Stimulated activated CD8-positive, alpha-beta memory T cell treated with anti-CD3 and anti-CD28 coated beads, Interleukin-4, amount 100 ng/mL, for 4 hours (primary cell): ENCODE measurements at places on chromosomes 1 and 21.
A peak's percentile ranks its signal among the peaks of the same experiment; 100 is the strongest.

- no peak for DNase-seq
These were observed 694 bp downstream of the ZBTB7B start for GRCh38 chr1:155003227-155003765.

DNA sequence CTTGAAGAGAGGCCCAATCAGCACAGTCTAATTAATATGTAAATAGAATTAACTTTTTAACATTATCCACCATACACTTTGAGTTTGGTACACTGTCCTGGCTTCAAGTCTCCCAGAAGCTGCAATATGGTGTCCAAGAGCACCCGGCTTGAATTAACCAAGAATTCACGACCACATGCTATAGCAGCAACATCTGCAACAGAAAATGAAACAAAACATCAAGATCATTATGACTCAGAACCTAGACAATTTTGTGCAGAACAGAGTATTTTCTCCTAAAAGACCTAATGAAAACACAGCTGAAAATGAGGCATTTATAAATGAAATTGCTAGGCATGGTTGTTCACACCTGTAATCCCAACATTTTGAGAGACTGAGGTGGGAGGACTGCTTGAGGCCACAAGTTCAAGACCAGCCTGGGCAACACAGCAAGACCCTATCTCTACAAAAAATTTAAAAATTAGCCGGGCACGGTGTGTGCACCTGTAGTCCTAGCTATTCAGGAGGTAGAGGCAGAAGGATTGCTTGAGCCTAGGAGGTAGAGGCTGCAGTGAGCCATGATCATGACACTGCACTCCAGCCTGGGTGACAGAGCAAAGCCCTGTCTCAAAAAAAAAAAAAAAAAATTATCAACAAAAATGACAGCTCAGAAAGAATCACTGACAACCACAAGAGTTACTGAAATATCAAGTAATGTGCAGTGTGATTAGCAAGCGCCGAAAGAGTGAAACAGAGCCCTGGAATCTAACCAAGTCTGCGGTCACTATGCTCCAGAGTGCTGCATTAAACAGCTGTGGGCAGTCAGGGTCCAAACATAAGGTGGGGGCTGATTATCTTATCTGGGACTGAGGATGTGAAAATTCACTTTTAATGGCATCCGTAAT lies 45.3 kb downstream of the HSF2BP start:
- DNase-seq, result no peak

DNA sequence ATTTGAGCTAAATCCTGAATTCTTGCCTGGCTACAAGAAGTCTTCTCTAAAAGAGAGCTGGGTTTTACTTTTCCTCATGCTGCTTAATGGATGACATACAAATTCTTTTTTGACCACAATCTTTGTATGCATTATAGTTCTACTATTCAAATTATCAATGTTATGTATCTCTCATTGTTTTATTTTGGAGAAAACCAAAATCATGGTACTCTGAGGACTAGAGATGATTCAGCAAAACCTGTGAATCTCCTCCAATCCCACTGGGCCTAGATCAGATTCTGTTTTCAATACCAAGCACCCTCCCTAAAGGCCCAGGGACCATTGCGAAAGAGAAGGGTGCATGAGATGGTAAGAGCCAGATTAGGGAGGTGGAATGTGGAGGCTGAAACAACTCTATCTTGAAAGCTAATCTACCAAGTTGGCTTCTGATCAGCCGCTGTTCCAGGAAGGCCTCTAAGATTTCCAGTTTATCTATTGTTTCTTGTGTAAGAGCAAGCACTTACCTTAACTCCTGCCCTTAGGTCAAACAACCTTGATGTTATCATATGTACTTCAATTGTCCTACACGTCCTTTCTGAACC lies 547.2 kb downstream of the PLPP3 start:
- no peak for DNase-seq

DNA sequence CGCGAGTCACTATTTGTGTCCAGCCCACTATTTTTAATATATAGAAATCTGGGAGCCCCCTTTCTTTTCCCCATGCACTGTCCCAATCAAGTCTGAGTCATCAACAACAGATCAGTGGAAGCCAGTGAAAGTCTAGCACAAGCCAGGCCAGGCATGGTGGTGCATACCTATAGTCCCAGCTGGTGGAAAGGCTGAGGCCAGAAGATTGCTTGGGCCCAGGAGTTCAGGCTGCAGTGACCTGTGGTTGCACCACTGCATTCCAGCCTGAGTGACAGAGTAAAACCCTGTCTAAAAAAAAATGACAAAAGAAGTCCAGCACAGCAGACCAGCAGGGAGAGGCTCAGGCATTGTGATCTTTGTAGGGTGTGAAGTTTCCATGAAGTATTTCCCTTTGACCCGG lies 9.0 kb upstream of the RPL5 start:
- no peak for DNase-seq

- DNase-seq, result no peak
These were observed 36.4 kb downstream of the PDC start for GRCh38 chr1:186424539-186424938.

GRCh38 chr1:28577738-28578536 lies 14.1 kb upstream of the RAB42 start:
- no peak for DNase-seq

DNA sequence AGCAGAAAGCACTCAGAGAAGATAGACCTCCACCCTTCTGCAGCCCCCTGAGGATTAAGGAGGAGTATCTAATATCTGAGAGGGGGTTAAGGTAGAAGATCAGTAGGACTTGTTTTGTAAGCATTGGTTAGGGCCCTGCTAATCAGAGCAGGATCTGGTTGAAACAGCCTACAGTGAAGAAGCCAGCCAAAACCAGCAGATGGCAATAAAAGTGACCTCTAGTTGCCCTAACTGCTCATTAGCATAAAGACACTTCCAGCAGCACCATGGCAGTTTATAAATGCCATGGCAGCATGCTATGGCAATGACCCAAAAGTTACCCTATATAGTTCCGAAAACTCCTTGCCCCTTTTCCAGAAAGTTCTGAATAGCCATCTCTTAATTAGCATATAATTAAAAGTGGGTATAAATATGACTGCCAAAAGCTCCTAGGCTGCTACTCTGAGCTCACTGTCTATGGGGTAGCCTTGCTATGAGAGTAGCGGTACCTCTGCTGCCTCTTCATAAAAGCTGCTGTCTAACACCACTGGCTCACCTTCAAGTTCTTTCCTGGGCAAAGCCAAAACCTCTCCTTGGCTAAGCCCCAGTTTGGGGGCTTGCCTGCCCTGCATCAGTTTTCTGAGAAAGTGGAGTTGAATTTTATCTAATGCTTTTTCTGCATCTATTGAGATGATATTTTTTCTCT lies 254.2 kb downstream of the PAPPA2 start:
- DNase-seq, result no peak

GRCh38 chr21:39186676-39187075 lies 3.4 kb upstream of the PSMG1 start:
- no peak for DNase-seq

GRCh38 chr21:37636152-37636860 lies 269.7 kb downstream of the DYRK1A start:
- no peak for DNase-seq

- DNase-seq, result no peak
These were observed 2.5 kb downstream of the TRNP1 start for GRCh38 chr1:26996024-26996423.

GRCh38 chr1:118144684-118145083 lies 40.3 kb downstream of the SPAG17 start:
- DNase-seq, result no peak

- no peak for DNase-seq
These were observed 8.7 kb downstream of the CD247 start for GRCh38 chr1:167509587-167509986.

- DNase-seq, result no peak
These were observed 1.5 kb upstream of the KCNA2 start for GRCh38 chr1:110607536-110608230.

GRCh38 chr1:243264717-243265116 lies 8.9 kb downstream of the SDCCAG8 start:
- no peak for DNase-seq

DNA sequence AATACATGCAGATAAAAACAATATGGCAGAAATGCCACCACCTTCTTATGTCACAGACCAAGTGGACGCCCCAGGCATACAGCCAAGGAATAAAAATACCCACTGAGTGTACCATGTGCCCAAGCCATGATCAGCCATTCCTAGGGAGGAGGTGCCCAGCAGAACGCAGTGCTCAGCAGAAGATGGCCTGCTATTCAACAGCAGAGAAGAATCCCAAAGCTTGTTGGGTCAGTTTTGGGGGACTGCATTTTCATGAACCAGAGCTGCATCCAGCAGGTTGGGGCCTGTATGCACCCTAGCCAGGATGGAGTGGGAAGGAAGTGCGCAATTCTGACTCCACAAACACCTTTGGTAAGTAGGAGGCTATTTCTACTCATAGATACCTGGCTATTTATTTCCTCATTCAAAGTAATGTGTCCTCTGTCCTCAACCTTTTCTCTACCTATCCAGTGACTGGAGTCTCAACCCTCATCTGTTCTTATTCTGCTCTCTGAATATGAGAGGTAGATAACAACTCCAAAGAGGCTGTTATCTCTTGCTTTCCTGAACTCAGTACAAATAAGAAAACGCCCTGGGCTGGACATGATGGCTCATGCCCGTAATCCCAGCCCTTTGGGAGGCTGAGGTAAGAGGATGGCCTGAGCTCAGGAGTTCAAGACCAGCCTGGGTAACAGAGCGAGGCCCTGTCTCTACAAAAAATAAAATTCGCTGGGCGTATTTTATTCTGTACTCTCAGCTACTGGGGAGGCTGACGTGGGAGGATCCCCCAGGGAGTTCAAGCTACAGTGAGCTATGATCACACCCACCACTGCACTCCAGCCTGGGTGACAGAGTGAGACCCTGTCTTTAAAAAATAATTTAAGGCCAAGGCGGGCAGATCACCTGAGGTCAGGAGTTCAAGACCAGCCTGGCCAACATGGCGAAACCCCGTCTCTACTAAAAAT lies 2.5 kb upstream of the PLEKHM2 start:
- no peak for DNase-seq

DNA sequence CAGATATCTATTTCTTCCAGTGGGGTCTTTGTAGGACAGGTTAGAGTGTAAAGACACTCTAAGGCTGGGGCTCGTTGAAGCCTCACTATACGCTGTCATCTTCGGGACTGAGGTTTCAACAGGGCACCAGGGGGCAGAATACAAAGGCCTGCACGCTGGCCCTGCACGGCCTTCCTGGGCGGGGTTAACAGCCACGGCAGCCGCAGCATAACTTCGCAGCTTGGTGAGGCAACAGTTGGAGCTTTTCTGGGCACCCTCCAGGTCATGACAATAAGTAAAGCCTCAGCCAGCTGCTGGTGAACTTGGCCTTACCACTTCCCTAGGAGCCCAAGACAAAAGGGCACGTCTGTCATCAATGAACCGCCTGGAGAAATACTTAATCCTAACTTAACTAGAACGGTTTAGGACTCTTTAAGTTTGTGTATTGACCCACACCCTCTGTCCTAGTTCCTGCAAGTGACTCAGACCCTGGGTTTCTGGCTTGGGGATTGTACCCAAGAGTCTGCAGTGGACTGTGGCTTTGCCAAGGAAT lies 2.3 kb upstream of the RUNX1 start:
- DNase-seq, result peak; percentile 54

GRCh38 chr21:18782721-18783120 lies 379.1 kb upstream of the TMPRSS15 start:
- no peak for DNase-seq

DNA sequence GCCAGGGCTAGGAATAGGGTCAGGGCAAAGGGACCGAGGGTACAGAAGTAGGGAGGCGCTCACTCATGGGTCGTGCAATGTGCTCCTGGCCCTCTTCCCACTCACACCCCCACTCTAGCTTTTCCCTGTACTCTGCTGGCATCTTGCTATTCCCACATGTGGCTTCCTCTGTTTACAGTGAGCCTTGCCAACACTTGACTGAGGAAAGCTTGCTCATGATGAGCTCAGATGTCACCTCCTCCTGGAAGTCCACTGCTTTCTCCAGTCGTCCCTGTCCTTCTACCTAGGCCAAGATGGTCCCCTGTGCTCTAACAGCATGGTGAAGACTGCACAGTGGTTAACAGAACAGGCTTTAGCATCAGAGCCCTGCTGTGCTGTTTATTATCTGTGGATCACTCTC lies 8.0 kb upstream of the RIMS3 start:
- DNase-seq, result no peak

- DNase-seq, result no peak
These were observed 20.6 kb downstream of the KPNA6 start for GRCh38 chr1:32128479-32128878.

DNA sequence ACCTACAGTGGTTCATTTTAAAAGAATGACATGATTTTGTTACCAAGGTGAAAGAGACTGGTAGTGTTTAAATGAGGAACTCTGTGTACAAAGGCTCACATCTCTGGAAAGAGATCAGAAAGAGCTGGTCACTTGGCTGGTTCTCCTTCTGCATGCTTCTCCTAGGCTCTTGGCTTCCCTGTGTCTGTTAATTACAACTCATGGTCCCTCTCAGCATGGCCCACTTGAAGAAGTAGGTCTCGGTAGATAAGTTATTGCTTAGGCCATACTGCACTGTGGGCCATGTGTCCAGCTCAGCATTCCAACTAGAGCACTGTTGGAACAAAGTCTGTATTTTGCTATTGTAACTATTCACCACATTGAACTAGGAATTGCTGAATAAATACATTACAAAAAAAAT lies 91.1 kb downstream of the KIAA0319L start:
- no peak for DNase-seq

DNA sequence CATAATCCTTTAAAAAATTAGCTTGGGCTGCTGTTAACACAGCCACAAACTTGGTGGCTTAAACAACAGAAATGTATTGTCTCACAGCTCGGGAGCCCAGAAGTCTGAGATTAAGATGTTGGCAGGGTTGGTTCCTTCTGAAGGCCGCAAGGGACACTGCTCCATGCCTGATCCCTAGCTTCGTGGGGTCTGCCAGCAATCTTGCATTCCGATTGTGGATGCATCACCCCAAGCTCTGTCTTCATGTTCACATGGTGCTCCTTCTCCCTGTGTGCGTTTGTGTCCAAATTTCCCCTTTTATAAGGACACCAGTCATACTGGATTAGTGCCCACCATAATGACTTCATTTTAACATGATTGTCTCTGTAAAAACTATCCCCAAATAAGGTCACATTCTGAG lies 5.0 kb upstream of the HHIPL2 start:
- DNase-seq, result no peak

GRCh38 chr1:16212251-16212961 lies at the start of gene ARHGEF19:
ARHGEF19 (minus strand) TSS chr1:16212652; CDS start chr1:16209054, 3,598 bp downstream.
- no peak for DNase-seq

GRCh38 chr21:17699524-17700189 lies 87.0 kb upstream of the BTG3 start:
- no peak for DNase-seq

GRCh38 chr1:42348498-42348897 lies 13.5 kb upstream of the FOXJ3 start:
- DNase-seq, result no peak

- DNase-seq, result no peak
These were observed 8.4 kb upstream of the MRPS6 start for GRCh38 chr21:34065027-34065426.

- DNase-seq, result no peak
These were observed 48.0 kb downstream of the TRIM33 start for GRCh38 chr1:114462963-114463362.

DNA sequence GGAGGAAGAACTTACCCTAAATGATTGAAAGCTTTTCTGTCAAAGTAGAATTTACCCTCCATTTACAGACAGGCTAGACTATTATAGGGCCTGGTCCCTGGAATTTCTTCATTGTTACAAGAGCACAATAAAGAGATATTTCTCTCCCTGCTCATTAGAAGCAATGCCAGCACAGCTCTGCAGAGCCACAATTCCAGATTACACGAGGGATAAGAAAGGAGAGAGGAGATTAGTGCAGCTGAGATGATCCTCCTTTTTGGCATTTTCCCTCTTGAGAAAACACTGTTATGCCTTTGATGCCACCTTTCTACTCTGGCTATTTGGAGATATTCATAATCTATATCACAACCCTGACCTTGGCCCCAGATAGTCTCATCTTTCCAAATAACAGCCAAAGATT lies 1119.5 kb upstream of the TMPRSS15 start:
- no peak for DNase-seq

- no peak for DNase-seq
These were observed 27.2 kb downstream of the ECE1 start for GRCh38 chr1:21263052-21263429.
